Stomach (tissue), 19 donors: ENCODE measurements at places on chromosomes 5 and 9.

DNA sequence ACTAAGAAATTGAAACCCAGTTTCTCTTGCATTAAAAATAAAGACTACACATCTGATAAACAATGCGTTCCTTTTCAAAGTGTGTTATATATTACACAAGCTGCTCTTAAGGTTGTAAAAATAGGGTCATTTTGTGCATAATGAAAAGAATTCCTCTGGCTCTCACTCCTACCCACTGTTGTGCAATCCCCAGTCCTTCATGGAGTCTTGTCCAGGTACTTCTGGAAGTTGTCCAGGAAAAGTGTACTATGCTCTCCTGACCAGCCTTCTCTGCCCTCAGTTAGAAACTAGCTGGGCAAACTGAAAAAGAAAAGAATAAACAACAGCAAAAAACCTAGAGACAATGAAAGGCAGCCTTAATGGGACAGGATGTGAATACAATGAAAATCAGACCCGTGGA is 345.5 kb upstream of the PAPPA start:
- DNase-seq: no peak

DNA sequence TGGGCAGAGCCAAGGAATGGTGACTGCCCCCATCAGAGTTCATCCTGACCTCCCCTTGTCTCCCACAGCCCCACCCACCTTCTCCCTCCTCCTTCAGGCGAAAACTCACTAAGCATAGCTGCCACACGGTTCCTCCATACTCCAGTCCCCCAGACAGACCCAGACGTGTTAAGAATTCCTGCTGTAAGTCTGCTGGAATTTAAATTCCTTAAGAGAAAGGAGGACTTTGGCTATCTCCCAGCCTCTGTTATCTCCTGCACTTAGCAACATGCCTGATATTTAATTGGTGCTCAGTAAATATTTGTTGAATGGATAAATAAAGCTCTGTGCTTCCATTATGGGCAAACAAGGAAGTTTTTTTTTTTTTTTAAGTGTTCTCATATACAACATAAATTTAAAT is 213.7 kb downstream of the RFK start:
- DNase-seq: no peak

DNA sequence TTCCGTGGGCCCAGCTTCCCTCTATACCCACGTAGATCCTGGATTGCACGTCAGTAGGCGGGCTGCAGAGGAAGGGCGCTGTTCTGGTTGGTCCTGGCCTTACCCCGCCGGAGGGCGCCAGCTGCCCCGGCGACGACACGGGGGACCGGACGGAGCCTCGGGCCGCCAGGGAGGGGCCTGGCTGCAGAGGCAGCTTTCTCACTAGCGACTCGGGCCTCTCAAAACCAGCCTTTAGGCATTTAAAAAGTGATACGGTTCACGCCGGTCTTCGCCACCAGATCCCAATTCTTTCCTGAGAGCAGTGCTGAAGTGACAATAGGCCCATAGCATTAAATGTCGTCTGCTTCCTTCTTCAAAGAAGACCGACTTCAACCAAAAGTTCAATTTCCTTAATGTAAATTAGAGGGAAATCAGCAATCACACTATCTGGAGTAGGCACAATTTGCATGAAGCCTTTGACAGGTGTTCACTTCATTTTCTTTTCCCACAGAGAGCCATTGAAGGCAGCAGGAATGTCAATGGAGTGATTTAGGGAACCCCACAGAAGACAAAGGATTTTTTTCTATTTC is 17.6 kb upstream of the UBE2D2 start:
- peak; percentile 83 for DNase-seq

DNA sequence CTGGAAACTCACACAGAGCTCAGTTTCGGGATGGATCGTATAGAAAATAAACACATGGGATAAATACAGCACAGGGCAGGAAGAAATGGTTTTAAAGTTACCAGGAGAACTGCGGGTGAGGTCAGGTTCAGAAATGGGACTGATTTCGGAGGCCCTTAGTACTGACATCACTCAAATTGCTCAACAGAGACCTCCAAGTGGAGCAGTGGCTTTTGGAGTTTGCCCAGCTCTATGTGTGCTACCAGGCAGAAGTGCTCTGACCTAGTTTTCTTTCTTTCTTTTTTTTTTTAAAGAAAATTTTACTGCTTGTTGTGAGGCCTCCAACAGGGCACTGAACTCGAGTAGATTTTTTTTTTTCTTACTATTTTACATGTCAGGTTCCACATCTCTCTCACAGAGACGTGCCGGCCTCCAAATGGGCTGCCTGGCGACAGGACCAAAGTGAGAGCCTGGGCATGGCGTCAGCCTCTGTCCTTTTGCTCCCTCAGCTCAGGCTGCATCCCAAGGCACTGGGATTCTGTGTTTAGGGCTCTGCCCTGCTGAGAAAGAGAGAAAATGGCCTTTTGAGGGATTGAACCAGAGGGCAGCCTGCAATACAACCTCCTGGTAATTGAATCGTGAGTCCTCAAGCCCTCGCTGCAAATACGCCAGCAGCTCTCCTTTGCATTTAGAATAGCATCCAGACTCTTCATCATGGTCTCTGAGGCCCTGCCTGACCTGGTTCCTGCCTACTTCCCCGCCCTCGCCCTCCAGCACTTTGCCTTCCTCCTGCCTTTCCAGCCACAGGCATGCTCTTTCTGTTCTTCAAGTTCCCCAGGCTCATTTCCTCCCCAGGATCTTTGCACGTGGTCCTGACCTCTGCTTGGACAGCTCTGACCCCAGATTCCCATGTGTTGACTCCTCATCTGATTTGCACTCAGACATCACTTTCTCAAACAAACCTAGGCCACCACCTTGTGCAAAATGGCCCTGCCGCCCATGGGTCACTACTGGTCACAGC is 173.5 kb downstream of the FGF1 start:
- no peak for DNase-seq

- no peak for DNase-seq
These were observed 9.9 kb downstream of the C5orf63 start for GRCh38 chr5:127063257-127063913.

DNA sequence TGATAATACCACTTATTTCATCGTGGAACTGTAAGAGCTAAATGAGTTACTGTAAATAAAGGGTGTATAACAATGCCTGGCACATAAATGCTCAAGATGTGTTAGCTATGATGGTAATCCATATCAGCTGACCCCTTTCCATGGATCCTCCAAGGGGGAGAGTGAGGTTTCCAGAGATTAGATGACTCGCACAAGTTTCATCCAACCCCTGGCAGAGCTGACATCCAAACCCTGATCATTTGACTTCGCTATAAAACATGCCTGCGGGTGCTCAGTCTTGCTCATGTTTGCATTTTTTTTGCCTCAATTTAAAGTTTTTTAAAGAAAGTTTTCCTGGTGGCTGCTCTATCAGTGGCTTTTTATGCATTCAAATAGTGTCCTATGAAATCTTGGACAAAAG is 145.7 kb upstream of the SMIM23 start:
- DNase-seq: no peak

GRCh38 chr9:134359493-134360179 is 33.4 kb downstream of the RXRA start:
- no peak for DNase-seq

DNA sequence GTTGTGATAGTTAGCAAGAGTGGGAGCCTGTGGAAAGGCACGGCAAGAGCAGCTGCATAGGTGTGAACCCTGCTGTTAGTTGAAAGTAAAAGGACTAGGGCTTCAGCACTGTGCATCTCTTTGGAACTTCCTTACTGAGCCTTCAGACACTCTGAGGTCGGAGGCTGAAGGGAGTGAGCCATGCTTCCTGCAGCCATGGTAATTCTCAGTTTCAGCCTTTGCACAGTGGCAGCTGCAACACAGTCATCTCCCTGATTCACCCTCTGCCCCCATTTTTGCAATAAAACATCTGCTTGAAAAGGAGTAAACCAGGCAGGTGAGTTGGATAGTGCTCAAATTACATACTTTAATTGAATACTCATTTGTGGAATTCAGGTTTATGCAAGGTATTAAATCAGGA is 6.5 kb upstream of the TLE4 start:
- no peak for DNase-seq

GRCh38 chr5:171573021-171573420 is 153.6 kb downstream of the FGF18 start:
- no peak for DNase-seq

DNA sequence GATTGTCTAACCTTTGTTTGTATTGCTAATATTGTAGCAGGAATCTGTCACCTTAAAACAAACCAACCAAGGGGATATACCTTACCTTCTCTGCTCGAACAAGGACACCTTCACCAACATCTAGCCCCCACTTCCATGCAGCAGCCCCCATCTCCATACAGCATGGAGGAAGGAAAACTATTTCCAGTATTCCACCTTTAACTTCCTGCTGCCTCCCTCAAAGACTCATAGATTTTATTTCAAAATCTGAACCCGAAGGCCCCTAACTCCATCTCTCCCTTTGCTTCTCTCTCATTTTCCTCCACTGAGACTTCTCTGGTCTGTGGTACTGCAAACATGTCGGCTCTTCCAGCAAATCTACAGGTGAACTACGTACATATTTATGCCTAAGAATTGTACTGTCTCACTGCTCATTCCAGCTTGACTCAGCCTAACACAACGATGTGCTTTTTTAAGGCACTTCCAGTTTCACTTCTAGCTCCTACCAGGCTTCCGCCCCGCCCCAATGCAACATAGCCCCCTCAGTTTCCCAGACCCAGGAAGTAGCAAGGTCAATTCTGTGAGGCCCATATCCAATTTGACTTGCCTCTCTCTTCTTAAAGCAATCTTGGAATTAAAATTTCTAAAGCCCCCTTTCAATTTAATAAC is 70.7 kb upstream of the RNF38 start:
- peak; percentile 52 for DNase-seq

GRCh38 chr9:19624519-19624918 is 164.3 kb downstream of the SLC24A2 start:
- no peak for DNase-seq

DNA sequence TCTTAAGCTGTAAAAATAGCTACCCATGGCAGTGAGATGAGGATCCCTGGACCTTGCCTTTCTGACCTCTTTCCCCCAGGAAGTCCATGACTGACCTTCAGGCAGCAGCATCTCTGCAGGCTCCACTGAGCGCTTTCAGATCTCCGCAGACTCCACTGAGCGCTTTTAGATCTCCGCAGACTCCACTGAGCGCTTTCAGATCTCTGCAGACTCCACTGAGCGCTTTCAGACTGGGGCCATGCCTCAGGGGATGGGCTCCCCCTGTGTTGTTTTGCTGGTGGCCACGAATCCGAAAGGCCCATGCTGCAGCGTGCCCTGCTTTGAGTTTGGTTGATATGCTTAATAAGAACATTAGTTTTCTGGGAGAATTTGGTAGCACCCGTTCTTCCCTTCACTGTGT is 254.2 kb downstream of the FANCC start:
- no peak for DNase-seq

- DNase-seq: no peak
These were observed 219.9 kb downstream of the NXNL2 start for GRCh38 chr9:88754886-88755285.

DNA sequence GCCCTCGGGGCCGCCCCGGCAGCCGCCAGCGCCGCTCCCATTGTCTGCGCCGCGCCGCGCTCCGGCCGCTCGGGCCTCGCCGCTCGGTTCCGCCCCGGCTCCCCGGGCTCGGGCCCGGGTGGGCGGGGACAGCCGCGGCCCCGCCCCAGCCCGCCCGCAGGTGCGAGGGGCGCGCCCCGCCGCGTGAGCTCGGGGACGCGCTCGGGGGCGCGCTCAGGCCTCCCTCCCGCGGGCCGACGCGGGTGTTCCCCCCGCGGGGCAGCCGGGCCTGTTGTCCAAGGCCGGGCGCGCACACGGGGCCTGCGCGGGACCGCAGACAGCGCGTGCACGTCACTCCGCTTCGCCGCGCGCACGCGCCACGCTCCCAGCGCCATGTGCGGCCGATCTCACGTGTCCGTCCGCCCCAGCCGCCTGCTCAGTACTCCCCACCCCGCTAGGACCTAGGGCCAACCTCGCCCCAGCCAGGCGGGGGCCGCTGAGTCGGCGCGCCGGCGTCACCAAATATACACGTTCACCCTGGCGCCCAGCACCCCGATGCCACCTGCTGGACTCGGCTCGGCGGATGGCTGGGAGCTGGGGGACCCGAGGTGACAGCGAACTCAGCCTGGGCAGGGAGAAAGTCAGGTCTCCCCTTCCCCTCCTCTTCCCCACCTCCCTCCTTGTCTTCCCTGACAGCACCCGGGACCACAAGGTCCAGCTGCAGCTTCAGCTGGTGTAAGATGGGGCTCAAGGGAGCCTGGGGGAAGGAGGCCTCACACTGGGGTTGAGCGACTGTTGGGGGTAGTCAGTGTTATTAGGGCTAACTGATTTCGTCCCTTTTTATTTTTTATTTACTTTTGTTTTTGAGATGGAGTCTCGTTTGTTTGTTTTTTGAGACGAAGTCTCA is 14.3 kb downstream of the GBGT1 start:
- DNase-seq: peak; percentile 97

- DNase-seq: peak; percentile 89
These were observed 1.2 kb upstream of the CEMIP2 start for GRCh38 chr9:71769175-71770161.

- DNase-seq: no peak
These were observed 106.6 kb upstream of the TBCA start for GRCh38 chr5:77882670-77883257.

GRCh38 chr5:123278284-123278683 is 144.9 kb downstream of the CEP120 start:
- DNase-seq: no peak

DNA sequence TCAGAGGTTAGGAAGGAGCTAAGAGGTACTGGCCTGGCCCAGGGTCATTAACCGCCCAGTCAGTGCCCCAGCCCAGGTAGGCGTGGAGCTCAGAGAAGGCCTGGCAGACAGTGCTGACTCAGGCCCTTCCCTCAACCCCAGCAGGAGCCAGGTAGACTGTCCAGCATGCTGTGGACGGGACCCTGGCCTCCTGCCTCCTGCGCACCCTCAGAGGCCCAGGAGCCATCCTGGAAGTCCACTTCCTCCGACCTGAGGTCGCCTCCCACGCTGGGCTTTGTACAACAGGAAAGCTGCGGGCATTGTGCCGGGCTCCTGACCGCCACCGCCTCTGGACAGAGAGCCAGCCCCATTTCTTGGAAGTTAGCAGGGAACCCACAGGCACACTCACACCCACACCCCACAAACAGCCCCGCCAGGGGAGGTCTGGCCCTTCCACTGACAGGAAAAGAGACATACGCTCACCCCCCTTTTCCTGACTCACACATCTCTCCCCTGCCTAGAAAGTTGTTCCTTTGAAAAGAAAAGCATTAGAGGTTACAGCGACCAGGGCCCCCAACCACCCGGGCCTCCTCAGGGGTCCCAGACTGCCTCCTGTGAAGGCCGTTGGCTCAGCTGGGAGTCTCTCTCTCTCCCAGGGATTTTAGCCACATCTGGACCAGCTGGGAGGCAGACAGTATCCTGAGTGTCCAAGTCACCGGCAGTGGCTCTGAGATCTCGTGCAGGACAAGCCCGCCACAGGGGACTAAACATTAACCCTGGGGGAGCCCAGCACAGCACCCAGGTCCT is 7.7 kb downstream of the RALGDS start:
- DNase-seq: no peak
